ENCODE measurements at places on chromosomes 4 and X. TPM values are rescaled to one million over a fixed set of nuclear protein-coding genes. Genes with fewer than 3 reads are reported as not detected.

DNA sequence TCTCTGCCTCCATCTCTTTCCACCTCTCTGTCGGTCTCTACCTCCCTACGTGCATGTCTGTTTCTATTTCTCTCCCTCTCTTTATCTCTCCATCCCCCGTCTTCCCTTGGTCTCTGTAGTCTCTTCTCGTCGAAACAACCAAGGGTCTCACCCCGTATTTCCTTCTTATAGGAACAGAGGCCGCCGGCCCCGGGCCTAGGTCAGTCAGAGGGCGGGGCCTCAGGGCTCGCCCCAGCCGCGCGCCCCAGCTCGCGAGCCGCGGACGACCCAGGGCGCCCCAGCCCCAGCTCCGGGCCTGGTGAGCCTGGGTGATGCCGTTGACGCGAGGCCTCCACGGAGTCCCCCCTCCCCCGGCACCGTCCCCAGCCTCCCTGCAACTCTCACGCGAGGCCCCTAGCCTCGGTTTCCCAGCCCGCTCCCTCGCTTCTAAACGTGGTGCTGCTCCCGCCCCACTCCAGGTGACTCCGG lies 6.6 kb downstream of the TIMM17B start:
- peak overlapping the region; percentile 76 for H3K4me3 ChIP-seq
- H3K27me3 ChIP-seq: no peaks in the 10 kb centered on the region
- H3K36me3 ChIP-seq: peaks cover 4% of the 10 kb centered on the region
- peak; percentile 12 for DNase-seq
- H3K4me1 ChIP-seq: peaks cover 22% of the 10 kb centered on the region

Gene FHDC1
- total RNA-seq: 0.11 TPM

DNA sequence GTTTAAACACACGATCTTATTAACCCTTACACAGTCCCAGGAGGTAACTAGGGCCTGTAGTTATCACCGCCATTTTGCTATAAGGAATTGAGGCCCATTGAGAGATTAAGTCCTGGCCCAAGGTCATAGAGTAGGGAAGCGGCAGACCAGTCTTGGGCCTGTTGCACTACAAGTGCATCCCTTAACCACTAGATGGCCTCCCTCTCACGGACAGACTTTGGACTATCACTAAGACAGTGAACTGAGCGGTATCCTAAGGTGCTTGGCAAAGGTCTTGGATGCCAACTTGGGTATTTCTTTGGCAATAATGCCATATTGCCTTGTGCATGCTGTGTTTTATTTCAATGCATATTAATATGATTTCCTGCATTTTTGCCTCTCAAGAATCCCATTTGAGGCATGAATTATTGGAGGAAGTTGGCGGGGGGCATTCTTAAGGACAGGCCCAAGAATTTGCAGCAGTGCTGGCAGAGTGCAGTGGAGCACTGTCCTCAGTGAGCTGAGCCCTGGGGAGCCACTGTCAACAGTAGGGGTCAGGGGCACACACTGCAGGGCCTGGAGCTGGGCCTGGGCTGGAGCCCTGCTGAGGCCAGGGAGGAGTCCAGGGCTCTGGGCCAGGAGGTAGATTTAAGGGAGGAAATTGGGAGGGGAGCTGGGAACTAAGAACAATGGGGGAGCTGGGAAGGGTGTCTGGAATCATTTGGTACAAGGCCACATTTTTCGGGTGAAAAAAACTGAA lies 147.4 kb downstream of the SMIM20 start:
- DNase-seq: peak; percentile 44
- H3K27ac ChIP-seq: no peak overlapping the region
- peaks cover 9% of the 10 kb centered on the region for H3K27me3 ChIP-seq
- peaks cover 14% of the 10 kb centered on the region for H3K4me1 ChIP-seq

DNA sequence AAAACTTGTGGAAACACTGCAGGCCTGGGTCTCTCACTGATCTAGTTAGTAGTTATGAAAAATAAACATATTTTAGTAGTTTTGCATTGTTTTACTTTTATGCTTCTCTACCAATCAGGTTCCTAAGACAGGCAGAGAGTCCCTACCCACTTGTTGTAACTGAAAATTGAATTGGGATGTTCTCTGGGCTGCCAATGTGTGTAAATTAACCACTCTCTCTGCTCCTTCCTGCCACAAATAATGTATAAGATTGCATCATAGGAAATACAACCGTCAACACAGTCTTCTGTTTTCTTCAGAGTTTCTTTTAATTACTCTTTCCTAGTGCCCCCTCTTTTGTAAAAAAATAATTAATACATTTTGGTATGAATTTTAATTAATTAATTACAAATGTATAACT lies 677.3 kb downstream of the FSTL5 start:
- no peaks in the 10 kb centered on the region for H3K27me3 ChIP-seq
- H3K36me3 ChIP-seq: no peaks in the 10 kb centered on the region
- no peak for DNase-seq
- no peak overlapping the region for H3K4me3 ChIP-seq
- no peaks in the 10 kb centered on the region for H3K4me1 ChIP-seq

DNA sequence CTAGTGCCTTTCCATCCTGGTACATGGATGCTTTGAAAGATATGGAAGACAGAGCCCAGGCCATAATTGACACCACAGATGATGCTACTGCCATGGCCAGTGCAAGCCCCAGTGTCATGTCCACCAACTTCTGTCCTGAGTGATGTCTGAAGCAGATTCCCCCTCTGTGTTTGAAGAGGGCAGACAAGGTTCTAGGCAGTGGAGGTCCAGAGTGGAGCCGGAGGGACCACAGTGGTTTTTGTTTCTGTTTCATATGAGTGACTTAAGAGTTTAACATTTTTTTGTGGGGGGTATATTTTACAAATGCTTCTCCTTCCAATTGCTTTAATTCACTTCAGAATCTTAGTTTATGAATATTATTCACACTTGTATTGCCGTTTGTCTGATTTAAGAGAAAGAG lies 6.0 kb upstream of the MAGEC1 start:
- no peaks in the 10 kb centered on the region for H3K36me3 ChIP-seq
- H3K4me3 ChIP-seq: no peak overlapping the region
- no peaks in the 10 kb centered on the region for H3K4me1 ChIP-seq
- no peak overlapping the region for H3K27ac ChIP-seq

DNA sequence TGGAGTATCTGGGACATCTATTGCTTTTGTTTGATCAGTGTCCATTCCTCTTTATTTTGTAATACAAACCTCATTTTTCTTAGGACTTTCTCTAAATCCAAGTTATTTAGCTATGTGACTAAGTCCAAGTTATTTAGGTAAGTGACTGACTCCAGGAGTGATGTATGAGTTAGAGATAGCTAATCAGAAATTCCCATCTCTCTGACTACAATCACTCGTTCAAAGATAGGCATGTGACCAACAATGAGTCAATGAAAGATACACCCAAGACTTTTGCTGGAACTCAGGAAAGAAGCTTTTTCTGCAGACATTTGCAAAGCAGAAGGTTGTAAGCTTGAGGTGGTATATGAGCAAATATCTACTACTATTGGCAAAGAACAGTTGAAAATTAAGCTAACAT lies 72.5 kb upstream of the KCNIP4 start:
- no peaks in the 10 kb centered on the region for H3K4me1 ChIP-seq
- no peak overlapping the region for H3K4me3 ChIP-seq
- H3K27ac ChIP-seq: no peak overlapping the region

- no peak for DNase-seq
- peak overlapping the region; percentile 73 for H3K27ac ChIP-seq
- no peak overlapping the region for H3K4me3 ChIP-seq
- peaks cover 18% of the 10 kb centered on the region for H3K36me3 ChIP-seq
Measured at GRCh38 chrX:155056471-155056870, 14.5 kb downstream of the CMC4 start.

Gene POLN
- 2.1 TPM for total RNA-seq

DNA sequence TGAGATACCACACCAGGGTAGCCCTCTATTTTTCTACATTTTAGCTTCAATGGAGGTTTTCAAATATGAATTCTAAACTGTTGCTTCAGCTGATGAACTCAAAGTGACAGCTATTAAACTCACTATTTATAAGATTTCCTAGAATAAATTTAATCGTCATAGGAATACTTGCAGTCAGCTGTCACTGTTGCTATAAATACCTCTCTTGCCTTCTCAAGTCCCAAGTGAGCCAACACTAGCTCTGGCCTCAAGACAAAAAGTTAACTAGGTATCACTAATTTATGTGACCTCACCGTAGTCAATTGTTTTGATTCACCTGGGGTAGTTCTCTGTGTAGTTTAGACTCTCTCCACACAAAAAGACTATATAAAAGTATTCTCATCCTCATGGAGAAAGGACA lies 34.3 kb upstream of the PROM1 start:
- DNase-seq: no peak
- no peak overlapping the region for H3K27ac ChIP-seq
- H3K27me3 ChIP-seq: no peaks in the 10 kb centered on the region
- H3K36me3 ChIP-seq: no peaks in the 10 kb centered on the region
- peaks cover 21% of the 10 kb centered on the region for H3K4me1 ChIP-seq

DNA sequence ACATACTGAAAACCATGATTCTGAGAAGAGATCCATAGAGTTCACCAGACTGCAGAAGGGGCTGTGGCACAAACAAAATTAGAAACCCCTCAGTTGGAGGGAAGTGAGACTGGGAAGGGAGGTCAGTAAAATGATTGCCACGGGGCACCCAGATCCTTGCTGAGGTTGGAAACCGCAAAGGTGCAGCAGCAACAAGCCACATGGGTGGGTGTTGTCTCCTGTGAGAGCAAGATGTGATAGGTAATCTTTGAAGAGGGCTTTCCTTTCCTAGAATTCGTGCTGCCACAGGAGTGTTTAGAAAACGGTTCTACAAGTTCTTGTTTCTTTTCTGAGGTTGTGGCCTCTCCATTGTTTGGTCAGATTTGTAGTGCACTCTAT lies 85.5 kb downstream of the NFKB1 start:
- peaks cover 88% of the 10 kb centered on the region for H3K36me3 ChIP-seq
- peak overlapping the region; percentile 95 for H3K27ac ChIP-seq
- no peaks in the 10 kb centered on the region for H3K27me3 ChIP-seq
- no peak overlapping the region for H3K4me3 ChIP-seq
- peak; percentile 83 for DNase-seq

Gene TMEM154
- 17.5 TPM for total RNA-seq

- DNase-seq: no peak
- no peak overlapping the region for H3K27ac ChIP-seq
- no peaks in the 10 kb centered on the region for H3K27me3 ChIP-seq
- no peaks in the 10 kb centered on the region for H3K4me1 ChIP-seq
- peaks cover 1% of the 10 kb centered on the region for H3K36me3 ChIP-seq
- no peak overlapping the region for H3K4me3 ChIP-seq
Measured at GRCh38 chr4:8377103-8378075, 63.1 kb downstream of the ACOX3 start.

DNA sequence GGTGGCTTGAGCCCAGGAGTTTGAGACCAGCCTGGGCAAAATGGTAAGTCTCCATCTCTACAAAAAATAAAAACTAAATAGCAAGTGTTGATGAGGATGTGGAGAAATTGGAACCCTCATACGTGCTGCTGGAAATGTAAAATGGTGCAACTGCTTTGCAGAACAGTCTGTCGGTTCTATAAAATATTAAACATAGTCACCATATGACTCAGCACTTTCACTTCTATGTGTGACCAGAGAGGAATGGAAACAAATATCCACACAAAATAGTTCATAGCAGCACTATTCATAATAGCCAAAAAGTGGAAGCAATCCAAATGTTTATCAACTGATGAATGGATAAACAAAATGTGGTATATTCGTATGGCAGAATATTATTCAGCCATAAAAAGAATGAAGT lies 60.8 kb upstream of the FMR1 start:
- DNase-seq: no peak
- H3K27ac ChIP-seq: no peak overlapping the region
- no peak overlapping the region for H3K4me3 ChIP-seq
- no peaks in the 10 kb centered on the region for H3K4me1 ChIP-seq
- H3K36me3 ChIP-seq: no peaks in the 10 kb centered on the region
- peaks cover 2% of the 10 kb centered on the region for H3K27me3 ChIP-seq

Gene TMEM144
- total RNA-seq: 0.09 TPM

GRCh38 chrX:79719568-79720231 lies 294.9 kb upstream of the TBX22 start:
- no peak for DNase-seq
- H3K4me1 ChIP-seq: no peaks in the 10 kb centered on the region
- no peaks in the 10 kb centered on the region for H3K27me3 ChIP-seq
- H3K36me3 ChIP-seq: no peaks in the 10 kb centered on the region
- H3K4me3 ChIP-seq: no peak overlapping the region

DNA sequence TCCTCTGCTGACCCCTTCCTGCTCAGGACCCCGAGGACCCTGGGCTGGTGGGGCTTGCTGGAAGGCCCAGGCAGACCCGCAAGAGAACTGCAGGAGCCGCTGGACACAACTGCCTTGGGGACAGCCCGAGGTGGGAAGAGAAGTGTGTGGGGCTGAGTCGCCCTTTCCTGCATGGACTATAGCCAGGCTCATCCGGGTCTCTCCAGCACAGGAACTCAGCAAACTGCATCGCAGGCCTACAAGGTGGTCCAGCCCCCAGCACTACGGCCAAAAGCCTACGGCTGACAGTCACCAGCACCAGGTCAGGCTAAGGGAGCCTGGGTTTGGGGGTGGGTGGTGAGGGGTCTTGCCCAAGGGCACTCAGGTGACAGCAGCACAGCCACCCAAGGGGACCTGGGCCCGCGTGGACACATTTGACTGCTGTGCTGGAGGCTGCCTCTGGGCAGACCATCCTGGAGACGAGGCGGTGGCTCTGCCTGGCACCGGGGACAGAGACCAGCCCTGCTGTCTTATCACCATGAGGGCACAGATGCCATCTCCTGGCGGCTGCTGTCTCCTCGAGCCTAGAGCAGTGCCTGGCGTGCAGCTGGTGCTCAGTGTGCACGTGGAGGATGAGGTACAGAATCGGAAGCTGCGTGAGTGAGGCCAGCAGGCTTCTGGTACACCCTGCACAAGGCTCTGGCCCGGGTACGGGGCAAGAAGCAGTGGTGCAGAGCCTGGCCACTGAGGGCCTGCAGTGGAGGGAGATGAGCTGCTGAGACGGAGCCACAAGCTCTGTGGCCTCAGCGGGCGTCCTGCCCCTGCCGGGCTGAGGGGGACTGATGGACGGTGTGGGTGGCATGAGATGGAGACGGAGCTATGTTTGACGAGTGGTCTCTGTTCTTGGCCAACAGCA lies 15.1 kb downstream of the LRPAP1 start:
- H3K36me3 ChIP-seq: peaks cover 30% of the 10 kb centered on the region
- H3K4me1 ChIP-seq: no peaks in the 10 kb centered on the region

GRCh38 chrX:33741807-33742206 lies 390.3 kb downstream of the FAM47A start:
- no peaks in the 10 kb centered on the region for H3K36me3 ChIP-seq
- H3K4me1 ChIP-seq: no peaks in the 10 kb centered on the region
- DNase-seq: no peak
- no peak overlapping the region for H3K27ac ChIP-seq

Gene SASH3
- 117 TPM for total RNA-seq

DNA sequence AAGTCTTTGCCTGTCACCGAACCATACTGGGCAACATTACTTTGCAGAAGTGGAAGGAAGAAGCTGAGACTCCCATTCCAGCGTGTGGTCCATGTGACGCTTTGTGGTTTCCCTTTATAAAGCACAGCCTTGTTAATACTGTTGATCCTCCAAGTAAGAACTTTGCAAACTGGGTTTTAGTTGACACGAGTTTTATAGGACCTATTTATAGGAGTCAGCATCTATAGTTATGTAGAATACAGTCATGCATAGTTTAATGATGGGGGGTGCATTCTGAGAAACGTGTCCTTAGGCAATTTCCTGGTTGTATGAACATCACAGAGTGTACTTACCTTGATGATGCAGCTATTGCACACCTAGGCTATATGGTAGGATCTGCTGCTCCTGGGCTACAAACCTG lies 1879.4 kb upstream of the TENM3 start:
- H3K27ac ChIP-seq: no peak overlapping the region
- no peak overlapping the region for H3K4me3 ChIP-seq
- no peaks in the 10 kb centered on the region for H3K4me1 ChIP-seq

GRCh38 chrX:29299684-29300083 lies 712.4 kb downstream of the IL1RAPL1 start:
- DNase-seq: no peak
- H3K27me3 ChIP-seq: no peaks in the 10 kb centered on the region
- no peak overlapping the region for H3K27ac ChIP-seq

All from activated CD8-positive, alpha-beta T cell treated with anti-CD3 and anti-CD28 coated beads for 36 hours (primary cell).